Activated naive CD4-positive, alpha-beta T cell treated with anti-CD3 and anti-CD28 coated beads for 36 hours (primary cell): ENCODE measurements at places on chromosomes 16 and 17.

DNA sequence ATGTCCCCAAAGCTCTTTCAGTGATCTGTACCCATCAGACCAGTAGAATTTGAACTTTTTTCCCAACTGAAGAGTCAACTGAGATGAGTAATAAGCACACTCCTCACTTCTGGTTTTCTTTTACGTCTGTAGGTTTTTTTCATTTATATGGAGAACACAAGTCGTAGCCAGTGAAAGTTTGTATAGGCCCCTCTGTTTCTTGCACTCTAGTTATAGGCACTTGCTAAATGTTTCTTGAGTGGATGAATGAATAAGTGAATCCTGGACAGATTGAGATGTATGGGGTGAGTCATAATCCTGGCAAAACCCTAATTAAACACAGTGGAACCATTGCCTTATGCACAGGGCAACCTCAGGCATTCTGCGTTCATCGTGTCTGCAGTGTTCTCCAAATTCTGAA, 193.7 kb upstream of the TBX2 start:
- no peak for DNase-seq

GRCh38 chr16:21117567-21117966, 33.1 kb downstream of the DNAH3 start:
- DNase-seq, result no peak

DNA sequence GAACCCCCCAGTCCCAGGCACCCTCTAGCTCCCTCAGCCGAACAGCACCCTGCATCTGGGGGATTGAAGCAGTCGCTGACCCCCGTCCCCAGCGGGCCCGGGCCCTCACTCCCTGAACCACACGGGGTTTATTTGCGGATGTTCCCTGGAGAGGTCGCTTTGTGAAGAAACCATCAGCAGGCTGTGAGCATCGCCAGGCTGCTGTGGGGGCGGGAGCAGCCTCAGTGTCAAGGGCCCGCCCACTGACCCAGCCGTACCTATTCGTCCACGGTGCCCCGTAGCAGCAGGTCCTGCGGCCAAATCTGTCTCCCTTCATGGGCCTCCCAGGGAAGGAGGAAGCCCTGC, 6.4 kb upstream of the RAB40C start:
- no peak for DNase-seq

GRCh38 chr17:3474212-3474611, 1.6 kb upstream of the ASPA start:
- DNase-seq, result no peak

DNA sequence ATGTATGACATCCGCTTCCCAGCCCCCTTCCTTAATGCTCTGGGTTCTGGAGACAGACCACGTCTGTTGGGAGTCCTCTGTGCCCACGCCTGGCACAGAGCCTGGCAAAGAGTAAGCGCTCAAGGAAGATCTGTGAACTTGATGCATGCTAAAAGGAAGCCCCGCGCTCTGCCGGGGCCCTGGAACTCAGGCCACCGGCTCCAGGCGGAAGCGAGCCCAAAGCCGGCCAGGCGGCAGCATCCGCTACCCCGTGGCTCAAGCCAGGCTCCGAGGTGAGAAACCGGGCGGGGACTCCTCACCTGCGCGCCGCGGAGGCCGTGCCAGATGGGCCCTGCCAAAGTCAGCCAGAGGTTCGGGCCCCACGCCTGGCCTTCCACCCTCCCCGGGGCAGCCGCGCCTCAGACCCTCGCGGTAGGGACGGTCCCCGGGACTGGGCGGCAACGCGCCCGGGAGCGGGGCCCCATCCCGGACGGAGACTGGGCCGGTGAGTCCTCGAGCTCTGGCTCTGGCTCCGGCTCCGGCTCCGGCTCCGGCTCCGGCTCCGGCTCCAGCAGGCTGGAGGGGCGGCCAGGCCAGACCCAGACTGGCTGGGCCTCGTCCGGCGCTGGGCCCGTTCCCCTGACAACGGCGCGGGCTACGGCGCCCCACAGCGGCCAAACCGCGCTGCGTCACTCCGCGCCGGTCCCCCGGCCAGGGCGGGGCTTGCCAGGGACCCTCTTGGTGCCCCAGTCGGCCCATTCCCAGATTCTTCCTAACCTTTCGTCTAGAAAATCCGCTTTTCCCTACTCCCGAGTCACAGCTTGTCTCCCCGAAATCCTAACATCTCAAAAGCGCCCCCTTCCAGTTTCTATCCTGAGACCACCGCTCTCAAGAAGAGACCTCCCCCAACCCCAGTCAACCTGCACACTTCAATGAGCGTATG, at the start of gene ZDHHC1:
Gene ZDHHC1 (minus strand): TSS at position 606 of the 922 bp plus-strand sequence. CDS start 8,702 bp downstream, outside the sequence.
- peak; percentile 48 for DNase-seq

DNA sequence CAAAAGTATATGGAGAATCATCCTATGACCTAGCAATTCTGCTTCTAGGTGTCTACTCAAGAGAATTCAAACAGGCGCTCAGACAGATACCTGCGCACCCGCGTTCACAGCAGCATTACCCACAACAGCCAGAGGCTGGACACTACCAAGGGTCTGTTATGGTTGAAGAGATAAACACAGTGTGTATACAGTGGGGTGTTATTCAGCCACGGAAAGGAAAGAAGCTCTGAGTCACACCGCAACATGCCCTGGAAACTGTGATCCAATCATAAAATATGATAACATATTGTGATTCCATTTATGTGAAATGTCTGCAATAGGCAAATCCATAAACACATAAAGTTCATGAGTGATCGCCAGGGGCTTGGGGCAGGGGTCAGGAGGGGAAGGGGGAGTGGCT, 18.0 kb upstream of the JPH3 start:
- DNase-seq, result no peak

DNA sequence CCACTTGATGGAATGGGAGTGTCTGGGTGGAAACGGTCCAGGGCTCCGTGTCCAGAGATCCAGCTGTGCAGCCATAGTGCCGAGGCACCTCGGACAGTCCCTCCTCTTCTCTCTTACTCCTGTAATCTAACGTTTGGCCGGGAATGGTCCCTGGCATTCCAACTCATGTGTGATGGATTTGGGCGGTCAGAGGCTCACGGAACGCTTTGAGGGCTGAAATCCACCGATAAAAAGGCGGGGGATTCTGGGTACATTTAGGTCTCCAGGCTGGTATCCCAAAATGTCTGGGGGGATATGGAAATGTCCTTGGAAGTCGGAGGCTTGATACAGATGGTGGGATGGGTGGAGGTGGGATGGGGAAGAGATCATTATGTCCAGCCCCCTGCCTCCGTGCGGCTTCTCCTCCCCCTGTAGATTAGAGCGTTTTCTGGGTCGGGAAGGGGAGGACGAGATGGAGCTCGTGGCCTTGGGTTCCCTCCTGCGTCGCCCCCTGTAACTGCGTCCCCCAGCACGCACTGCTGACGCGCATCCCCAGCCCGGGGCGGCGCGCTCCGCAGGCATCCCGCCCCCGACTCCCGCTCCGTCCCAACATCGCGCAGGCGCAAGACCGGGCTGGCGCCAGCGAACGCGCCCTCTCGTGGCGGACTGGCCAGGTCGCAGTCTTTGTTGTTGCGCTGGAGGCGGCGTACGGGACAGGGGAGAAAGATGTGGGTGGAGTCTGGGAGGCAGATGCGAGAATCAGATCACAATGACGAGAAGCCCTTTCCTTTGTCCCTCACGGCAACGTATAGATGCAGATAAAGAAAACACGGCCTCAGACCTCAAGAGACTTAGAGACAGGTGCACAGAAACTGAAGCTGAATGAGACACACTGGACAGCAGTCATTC, 4.5 kb upstream of the SGCA start:
- peak; percentile 97 for DNase-seq

- no peak for DNase-seq
These were observed 94.4 kb downstream of the SPACA3 start for GRCh38 chr17:33086041-33086440.

GRCh38 chr16:3716831-3717234, 491 bp downstream of the TRAP1 start:
- peak; percentile 48 for DNase-seq

DNA sequence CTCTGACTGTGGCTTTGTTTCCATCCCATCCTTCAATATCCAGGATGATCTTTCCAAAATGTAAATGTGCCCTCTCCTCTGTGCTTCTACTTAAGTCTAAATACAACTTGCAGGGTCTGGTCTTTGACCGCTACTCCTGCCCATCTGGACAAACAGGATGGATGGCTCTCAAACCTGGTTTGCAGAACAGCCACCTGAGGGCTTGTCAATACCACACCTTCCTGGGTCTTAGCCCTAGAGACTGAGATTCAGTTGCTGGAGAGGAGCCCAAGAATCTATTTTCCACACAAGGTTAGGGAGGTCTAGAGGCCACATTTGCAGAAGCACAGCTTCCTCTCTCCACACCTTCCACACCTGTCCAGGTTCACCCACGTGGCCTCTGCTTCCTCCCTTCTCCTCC, 1.9 kb upstream of the GRB7 start:
- no peak for DNase-seq

DNA sequence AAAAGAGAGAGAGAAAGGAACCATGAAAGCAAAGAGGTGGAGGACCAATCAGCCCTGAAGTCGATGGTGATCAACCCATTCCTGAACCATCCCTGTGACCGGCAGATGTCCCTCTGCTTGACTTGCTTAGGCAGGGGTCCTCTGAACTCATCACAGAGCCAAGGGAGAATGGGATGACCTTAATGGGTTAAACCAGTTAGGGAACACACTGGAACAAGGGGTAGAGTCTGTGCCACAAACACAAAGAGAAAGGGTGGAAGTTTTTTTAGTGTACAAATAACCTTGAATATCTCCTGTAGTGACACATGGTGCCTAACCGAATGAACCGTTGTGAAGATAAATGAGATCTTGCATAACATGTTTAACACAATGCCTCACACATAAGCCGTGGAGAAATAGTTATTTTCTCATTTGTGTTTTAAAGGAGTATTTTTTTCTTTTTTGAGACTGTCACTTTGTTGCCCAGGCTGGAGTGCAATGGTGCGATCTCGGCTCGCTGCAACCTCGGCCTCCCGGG, 11.2 kb downstream of the NAA60 start:
- no peak for DNase-seq

GRCh38 chr17:50151937-50152547, 1.6 kb upstream of the PPP1R9B start:
- DNase-seq, result peak; percentile 72

- DNase-seq, result peak; percentile 56
These were observed 6.9 kb upstream of the SLC7A6 start for GRCh38 chr16:68257251-68257905.

- DNase-seq, result no peak
These were observed at the start of gene MAPK7 for GRCh38 chr17:19378416-19379360. Gene MAPK7 (plus strand): TSS chr17:19378498. CDS start chr17:19378901, 403 bp downstream.

DNA sequence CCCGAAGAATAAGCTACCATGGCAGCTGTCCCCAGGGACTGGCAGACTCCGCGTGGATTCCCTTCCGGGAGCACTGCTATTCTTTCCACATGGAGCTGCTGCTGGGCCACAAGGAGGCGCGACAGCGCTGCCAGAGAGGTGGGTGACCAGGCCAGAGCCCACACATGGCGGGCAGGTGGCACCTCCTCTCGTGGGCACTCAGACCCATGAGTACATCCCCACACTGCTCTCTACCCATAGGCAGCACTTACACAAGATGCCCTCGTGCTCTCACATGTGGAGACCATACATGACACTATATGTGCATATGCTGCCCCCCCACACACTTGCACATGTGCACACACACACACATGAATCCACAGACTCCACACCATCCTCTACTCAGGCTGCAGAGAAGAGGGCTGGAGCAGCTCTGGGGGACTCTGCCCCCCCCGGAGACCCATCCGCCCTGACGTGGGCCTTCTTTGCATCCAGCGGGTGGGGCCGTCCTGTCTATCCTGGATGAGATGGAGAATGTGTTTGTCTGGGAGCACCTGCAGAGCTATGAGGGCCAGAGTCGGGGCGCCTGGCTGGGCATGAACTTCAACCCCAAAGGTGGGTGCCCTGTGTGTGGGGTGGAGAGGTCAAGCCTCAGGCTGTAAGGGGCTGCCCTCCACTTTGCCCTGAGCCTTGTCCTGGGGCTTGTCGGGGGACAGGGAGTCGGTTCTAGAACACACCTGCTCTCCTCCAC, 62.9 kb downstream of the MRC2 start:
- DNase-seq, result no peak

- DNase-seq, result no peak
These were observed 484 bp upstream of the NUDT7 start for GRCh38 chr16:77721752-77722308.
